ENCODE measurements at places on chromosomes 16 and 17.

DNA sequence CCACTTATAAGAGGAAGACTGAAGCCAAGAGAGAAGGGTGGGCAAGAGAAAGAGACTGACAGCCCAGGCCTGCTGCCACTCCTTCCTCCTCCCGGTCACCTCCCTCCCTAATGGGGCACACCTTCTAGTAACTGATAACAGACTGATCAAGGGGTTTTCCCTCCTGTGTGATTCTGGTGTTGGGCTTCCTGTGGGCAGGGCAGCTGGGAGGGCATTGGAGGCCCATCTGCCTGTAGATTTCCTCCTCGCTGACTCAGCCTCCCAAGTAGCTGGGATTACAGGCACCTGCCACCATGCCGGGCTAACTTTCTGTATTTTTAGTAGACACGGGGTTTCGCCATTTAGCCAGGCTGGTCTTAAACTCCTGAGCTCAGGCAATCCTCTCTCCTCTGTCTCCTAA lies 16.2 kb downstream of the CA4 start:
- DNase-seq, result no peak

GRCh38 chr17:67162771-67163170 lies 82.2 kb downstream of the HELZ start:
- no peak for DNase-seq

GRCh38 chr16:67429053-67429798 lies 1.7 kb upstream of the HSD11B2 start:
- no peak for DNase-seq

GRCh38 chr17:74161503-74161875 lies 42.0 kb upstream of the RPL38 start:
- DNase-seq, result no peak

GRCh38 chr17:57203040-57203439 lies 53.3 kb upstream of the MSI2 start:
- no peak for DNase-seq

- DNase-seq, result no peak
These were observed 57.3 kb upstream of the MON1B start for GRCh38 chr16:77133706-77134105.

DNA sequence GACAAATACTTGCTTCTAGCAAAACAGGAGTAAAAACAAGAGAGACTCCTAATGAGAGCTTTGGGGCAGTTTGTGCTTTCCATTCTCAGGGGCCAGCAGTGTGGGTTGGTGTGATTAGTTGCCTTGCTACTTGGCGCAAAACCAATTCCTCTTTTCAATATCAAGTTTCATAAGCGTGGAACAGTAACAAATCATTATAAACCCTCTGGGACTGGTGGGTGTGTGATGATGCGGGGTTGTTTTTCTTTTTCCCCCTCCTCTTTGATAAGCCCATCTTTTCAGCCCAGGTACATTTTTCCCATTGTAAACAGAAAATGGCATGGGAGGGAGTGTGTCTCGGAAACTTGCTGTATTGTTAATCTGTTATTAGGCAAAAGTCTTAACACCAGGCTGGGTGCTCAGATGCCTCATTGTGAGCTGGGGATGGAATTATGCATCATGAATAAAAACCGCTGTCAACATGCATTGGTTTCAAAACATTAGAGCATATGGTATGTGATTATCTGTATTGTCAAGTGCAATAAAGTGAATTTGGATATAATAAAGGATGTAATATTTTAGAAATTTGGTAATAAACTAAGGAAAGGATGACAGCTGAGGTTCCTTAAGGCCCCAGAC lies 166.4 kb downstream of the CCDC182 start:
- DNase-seq, result no peak

DNA sequence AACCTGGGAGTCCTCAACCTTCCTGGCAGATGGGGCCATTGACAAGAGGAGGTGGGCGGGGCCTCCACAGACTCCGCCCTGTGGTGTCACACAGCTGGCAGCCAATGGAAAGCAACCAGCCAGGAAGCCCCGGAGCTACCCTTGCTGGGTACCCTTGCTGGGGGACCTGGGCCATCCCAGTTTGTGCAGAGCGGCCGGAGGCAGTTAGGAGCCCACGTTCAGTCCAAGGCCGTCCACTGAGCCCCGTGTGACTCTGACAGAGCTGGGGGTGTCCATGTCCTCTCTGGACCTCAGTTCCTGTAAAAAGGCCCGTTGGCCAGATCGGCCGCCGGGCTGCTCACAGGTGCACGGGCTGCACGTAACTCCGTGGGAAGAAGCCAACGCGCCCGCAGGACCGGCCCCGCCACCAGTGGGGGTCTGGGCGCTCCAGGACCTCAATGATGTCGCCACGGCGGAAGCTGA lies 17.1 kb upstream of the FAM83G start:
- peak; percentile 38 for DNase-seq

DNA sequence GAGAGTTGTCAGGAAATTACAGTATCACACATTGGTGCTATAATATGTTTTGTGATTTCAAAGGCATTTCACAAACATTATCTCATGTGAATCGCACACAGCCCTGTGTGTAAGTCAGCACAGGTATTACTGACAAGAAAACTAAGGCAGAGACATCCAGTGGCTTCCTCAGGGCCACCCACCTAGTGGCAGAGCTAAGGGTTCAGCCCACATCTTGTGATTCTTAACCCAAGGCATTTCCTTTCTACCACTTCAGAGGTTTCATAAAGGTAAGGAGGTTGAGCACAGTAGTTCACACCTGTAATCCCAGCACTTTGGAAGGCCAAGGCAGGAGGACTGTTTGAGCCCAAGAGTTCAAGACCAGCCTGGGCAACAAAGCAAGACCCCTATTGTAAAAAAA lies 58.2 kb downstream of the STX8 start:
- DNase-seq, result peak; percentile 54

DNA sequence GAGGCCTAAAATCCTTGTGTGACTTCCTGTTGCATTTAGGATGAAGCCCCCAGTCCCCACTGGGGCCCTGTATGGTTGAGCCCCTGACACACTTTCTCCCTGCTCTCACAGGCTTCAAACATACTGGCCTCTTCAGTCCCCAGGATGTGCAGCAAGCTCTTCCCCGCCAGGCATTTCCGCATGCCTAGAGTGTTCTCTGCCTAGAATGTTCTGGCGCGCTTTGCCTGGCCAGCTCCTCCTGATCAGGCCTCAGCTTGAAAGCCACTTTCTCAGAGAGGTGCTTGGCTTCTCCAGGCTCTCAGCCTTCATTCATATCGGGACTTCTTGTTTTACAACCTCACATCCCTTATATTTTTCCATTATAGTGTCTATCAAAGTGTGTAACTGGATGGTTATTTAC lies 123.7 kb downstream of the SPACA3 start:
- no peak for DNase-seq

DNA sequence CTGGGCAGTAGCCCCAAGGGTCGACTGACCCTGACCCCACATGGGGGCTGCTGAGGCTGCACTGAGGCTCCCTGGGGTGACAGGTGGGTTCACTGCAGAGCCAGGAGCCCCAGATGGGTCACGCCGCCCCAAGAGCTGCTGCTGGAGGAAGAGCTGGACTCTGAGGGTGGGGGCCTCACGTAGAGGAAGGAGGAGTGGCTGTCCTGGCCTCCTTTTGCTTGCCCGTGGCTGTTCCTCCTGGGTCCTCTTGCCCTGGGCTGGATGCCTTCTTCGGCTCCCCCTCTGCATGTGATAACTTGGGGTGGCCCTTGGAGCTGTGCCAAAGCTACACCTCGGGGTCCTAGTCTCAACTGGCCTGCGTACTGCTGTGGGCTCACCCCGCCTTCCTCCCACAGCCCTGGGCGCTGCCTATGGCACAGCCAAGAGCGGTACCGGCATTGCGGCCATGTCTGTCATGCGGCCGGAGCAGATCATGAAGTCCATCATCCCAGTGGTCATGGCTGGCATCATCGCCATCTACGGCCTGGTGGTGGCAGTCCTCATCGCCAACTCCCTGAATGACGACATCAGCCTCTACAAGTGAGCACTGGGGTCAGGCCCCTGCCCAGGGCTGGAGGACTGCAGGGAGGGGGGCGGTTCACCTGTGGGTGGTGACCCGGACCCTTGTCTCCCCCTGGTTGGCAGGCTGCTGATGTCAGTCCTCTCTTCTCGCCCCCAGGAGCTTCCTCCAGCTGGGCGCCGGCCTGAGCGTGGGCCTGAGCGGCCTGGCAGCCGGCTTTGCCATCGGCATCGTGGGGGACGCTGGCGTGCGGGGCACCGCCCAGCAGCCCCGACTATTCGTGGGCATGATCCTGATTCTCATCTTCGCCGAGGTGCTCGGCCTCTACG lies 1.1 kb upstream of the AMDHD2 start:
- no peak for DNase-seq

DNA sequence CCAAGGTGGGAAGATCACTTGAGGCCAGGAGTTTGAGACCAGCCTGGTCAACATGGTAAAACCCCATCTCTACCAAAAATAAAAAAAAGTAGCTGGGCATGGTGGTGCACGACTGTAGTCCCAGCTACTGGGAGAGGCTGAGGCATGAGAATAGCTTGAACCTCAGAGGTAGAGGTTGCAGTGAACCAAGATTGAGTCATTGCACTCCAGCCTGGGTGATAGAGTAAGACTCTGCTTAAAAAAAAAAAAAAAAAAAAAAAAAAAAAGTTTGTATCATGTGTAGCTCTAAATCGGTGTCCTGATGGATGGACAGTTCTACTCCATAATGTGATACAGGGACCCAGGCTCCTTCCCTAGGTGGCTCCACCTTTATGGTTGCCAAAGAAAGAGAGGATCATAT lies 497.1 kb upstream of the RBFOX1 start:
- no peak for DNase-seq

GRCh38 chr17:35076874-35077273 lies 13.4 kb upstream of the RFFL start:
- DNase-seq, result no peak

DNA sequence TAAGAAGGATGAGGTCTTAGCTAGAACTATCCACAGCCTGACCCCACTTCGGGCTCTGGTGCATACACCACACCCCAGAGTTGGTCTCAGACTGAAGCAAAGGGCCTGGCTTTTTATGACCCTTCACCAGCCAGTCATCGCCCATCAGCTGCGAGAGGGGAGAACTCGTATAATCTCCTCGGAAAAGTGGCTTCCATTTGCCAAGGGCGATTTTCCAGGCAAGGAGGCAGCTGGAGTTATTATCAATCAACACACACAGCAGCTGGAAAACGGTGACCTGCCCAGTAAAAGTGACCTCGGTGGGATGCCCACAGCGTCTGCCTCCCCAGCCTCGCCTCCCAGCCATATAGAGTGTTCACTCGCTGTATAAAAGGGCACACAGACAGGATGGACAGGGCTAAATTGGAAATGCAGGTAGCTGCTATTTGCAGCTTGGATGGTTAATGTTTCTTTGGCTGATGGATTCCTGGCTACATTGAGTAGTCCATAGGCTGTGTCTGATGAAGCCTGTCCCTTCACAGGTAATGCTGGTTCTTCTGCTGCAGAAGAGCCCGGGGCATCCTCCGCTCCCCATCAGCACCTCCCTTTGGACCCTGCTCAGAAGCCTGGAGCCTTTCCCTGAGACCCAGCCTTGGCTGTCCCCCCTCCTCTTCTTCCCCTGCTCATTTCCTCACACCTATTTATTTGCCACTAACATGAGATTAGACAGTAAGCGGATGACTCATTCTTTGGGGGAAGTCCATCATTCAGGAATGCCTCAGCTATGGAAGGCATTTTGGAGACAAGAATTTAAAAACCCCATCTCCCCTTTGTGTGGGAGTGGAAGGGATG lies 45.7 kb downstream of the TMEM186 start:
- DNase-seq, result no peak

GRCh38 chr16:69932691-69933392 lies 18.3 kb upstream of the CLEC18A start:
- no peak for DNase-seq

GRCh38 chr16:1377406-1378010 lies 25.8 kb downstream of the GNPTG start:
- no peak for DNase-seq

- peak; percentile 43 for DNase-seq
These were observed 430 bp downstream of the HAPSTR1 start for GRCh38 chr16:9091867-9092281.

- no peak for DNase-seq
These were observed 632 bp upstream of the RTN4RL1 start for GRCh38 chr17:2025622-2026309.

DNA sequence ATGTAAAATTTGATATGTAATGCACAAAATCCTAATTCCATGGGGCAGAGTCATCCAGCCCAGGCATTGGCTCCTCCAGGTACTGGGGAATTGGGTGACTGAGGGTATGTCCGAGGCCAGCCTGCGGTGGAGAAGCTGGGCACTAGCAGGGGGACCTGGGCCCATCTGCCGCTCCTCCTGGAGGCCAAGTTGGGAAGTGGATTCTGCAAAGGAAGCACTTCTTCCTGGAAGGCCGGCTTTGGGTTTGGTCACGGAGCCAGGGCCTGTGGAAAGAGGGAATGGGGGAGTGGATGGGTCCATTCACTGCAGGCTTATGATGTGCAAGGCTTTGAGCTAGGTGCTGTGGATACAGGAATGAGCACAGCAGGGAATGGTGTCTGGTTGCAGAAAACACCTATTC lies 85.8 kb downstream of the GNAO1 start:
- DNase-seq, result no peak

DNA sequence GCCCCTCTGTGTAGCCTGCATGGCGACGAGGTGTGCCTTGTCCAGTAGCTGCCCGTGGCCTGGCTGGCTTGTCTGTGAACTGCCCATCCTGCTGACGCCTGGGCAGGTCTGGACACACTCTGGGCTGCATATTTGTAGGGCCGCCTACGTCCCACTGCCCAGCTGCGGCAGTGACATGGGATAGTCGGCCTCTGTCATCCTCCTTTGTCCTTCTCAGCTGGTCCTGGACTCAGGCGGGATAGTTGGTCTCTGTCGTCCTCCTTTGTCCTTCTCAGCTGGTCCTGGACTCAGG lies 14.5 kb downstream of the CARD14 start:
- no peak for DNase-seq

DNA sequence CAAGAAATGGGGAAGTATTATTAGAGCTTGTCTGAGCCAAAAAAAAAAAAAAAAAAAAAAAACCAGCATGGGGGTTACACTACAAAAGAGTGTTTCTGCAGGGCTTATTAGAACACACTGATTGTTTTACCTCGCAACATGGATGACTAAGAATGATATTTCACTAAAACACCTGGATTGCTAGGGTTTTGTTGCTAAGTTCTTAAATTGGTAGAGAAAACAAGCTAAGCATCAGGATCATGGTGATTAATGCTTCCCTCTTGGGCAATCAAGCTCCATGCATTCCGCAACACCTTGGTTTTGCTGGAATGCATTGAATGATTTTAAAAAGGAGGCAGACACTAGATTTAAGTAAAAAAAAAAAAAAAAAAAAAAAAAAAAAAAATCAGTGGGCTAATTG lies 931.4 kb upstream of the CDH8 start:
- no peak for DNase-seq

All from activated CD4-positive, alpha-beta T cell treated with anti-CD3 and anti-CD28 coated beads, Interleukin-2, amount 10 ng/mL, durations not matched to agents 7 days and 5 days (primary cell).